ENCODE measurements at places on chromosomes 3 and 15.

GRCh38 chr3:119309591-119309990, 15.4 kb downstream of the ARHGAP31 start:
- DNase-seq = no peak

DNA sequence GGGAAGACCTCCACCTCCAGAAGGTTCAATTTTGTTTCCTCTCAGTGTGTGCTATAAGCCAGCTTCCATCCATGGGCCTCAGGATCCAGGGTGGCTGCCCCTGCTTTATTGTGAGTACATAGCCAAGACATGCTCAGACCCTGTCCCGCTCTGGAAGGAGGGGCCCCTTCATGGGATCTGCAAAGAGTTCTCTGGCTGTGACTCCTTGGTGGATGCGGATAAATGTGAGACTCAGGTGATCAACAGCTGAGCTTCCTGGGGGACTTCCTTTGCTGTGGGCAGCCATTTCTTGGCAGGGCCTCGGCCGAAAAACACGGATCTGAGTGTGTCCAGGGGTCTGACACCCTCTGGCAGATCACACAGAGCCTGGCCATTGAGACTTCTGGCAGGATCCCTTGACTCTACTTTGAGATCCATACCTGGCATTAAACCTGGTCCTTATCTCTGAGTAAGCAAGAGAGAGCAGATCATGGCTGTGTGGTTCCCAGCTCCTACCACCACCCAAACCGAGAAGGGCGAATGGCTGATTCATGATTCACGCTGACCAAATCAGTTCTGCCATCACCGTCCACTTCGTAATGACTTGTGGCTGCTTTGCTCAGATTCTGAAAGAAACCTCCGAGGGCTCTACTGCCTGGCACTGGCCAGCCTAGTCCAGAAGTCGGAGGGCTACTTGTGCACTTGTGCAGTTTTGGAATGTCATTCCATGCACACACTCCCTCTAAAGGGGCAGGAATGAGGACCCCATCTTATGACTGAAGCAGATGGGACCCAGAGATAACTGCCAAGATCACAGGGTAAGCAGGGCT, 68.1 kb downstream of the SENP2 start:
- no peak for DNase-seq

GRCh38 chr15:70795311-70795665, 31.9 kb upstream of the UACA start:
- no peak for DNase-seq

GRCh38 chr3:58353722-58354553, 21.2 kb downstream of the PXK start:
- DNase-seq = no peak

GRCh38 chr3:131329774-131330173, 51.8 kb upstream of the NUDT16 start:
- DNase-seq = no peak

DNA sequence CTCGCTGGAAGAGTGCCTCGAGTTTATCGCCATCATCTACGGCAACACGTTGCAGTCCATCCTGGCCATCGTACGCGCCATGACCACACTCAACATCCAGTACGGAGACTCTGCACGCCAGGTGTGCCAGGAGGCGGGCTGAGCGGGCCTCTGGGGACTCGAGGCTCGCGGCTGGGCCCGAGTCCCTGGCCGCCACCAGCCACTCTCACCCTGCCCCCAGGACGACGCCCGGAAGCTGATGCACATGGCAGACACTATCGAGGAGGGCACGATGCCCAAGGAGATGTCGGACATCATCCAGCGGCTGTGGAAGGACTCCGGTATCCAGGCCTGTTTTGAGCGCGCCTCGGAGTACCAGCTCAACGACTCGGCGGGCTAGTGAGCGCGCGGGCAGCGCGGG, 1.9 kb downstream of the GNAT1 start:
- DNase-seq = no peak

GRCh38 chr15:27232876-27233275, 261.9 kb downstream of the GABRG3 start:
- no peak for DNase-seq

DNA sequence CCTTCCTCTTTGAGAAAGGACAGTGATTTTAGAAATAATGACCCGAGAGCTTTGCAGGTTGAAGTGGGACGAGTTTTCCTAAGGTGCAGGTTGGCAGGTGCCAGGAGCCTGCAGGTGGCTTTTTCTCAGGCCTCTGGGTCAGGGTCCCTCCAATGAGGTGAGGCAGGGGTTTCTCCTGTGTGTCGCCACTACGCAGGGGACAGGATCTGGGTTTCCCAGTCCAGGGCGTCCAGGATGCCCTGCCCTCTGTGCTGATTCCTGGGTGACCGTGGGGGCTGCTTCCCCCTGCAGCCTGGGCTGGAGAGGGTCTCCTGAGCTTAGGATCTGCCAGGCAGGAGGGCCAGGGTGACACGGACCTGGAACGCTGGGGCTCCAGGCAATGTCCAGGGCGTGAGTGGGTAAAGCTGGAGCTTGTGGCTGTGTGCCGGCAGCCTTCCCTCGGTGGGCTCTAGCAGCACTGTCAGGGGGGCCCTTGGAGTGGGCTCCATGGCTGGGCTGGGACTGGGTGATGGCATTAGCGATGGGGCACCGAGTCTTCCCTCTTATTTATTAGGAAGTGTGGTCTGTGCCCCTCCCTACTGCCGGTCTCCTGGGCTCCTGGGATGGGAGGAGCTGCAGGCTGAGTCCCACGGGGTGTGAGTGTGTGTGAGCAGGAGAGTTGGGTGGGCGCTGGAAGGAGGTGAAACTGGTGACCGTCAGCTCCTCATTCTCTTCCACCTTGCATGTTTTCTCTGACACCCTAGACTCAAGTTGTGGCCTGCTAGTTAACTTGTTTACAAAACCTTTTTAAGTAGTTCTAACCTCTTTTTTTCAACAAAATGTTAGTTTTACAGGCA, 1.8 kb downstream of the APBA2 start:
- no peak for DNase-seq

DNA sequence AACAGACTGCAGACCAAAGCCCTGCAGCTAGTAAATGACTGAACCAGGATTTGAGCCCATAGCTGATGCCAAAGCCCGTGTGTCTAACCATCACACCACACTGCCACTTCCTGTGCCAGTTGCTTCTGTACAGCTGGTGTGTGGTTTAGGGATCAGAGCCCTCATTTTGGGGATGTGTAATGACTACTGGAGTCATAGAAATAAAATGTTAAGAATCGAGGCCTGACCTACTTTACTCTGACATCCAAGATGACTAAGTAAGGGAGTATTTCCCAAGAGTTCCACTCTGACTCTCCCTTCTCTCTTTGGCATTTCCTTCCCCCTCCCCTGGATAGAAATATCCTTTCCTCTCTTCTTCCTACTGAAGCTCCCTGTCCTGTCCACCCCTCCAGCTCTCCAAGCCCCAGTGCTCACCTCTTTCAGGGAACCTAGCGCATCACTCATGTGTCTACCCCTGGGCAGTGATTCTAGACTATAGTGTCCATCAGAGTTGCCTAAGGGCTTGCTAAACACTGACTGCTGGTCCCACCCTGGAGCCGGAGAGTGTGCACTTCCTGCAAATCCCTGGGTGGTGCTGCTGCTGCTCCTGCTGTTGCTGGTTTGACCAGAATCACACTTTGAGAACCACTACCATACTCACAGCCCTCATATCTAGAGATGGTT, 53.8 kb downstream of the MGLL start:
- no peak for DNase-seq

DNA sequence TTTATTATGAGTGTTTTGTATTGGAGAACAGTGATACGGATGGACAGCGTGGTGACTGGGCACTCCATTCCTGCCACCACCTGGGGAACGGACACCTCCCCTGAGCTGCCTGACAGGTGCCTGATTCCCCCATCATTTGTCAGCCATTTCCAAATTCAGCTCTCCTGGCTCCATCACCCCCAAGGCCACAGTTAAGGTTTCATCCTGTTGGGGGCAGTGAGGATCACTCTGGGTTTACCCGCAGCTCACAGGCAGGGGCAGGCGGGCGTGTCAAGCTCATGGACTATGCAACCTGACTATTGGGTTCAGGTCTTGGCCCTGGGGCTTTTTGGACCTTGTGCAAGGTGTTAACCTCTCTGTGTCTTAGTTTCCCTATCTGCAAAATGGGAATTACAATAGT, 76.3 kb downstream of the RAB11A start:
- no peak for DNase-seq

DNA sequence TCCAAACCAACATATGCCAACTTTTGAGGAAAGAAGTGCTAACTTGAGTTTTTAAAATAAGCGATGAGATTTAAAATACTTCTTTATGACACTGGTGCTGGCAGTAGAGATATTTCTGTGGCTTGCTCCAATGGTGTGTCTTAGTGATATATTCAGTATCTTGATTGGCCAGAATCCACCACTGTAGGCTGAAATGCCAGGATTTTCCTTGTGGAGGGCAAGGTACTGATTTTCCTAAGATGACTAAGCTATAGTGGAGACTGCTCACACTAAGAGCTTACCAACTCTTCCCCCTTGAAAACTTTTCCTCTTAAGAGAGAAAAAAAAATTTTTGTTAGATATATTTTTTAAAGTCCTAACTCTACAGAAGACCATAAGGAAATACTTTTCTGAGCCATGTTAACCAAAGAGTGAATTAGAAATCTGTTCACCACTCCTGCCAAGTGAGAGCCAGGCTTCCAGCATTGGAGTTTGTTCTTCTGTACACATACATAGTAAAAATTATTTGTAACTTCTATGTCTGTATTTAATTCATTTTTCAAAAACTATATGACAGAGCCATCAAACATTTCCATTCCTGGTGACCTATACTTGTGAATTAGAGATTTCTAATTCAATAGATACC, 109.1 kb downstream of the PPP2R3A start:
- DNase-seq = no peak

GRCh38 chr3:161409069-161409468, 37.8 kb upstream of the SPTSSB start:
- no peak for DNase-seq

- DNase-seq = no peak
Observed at GRCh38 chr3:148990236-148990635, 1.1 kb upstream of the GYG1 start.

- DNase-seq = no peak
Observed at GRCh38 chr15:45333550-45333949, 44.8 kb downstream of the GATM start.

GRCh38 chr3:186617036-186617946, 4.4 kb downstream of the AHSG start:
- peak; percentile 66 for DNase-seq
